ENCODE measurements at places on chromosomes 16 and 17.

DNA sequence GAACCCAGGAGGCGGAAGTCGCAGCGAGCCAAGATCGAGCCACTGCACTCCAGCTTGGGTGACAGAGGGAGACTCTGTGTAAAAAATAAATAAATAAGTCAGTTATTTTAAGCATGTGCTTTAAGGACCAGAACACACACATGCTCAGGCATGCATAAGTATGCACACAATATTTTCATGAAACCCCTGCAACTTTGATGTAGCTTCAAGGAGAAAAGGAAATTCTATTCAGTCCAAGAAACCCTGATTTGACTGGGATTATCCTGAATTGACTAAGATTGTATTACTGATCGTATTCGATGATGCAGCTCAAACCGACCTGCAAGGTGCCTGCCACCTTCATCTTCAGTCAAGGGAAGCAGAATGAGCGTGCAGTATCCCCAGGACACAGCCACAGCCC, 841 bp downstream of the TEKT5 start:
- no peak for DNase-seq

- DNase-seq, result peak; percentile 25
Measured at GRCh38 chr17:55444471-55445441, 23.1 kb upstream of the MMD start.

GRCh38 chr16:14509055-14509454, 121.0 kb downstream of the PARN start:
- no peak for DNase-seq

DNA sequence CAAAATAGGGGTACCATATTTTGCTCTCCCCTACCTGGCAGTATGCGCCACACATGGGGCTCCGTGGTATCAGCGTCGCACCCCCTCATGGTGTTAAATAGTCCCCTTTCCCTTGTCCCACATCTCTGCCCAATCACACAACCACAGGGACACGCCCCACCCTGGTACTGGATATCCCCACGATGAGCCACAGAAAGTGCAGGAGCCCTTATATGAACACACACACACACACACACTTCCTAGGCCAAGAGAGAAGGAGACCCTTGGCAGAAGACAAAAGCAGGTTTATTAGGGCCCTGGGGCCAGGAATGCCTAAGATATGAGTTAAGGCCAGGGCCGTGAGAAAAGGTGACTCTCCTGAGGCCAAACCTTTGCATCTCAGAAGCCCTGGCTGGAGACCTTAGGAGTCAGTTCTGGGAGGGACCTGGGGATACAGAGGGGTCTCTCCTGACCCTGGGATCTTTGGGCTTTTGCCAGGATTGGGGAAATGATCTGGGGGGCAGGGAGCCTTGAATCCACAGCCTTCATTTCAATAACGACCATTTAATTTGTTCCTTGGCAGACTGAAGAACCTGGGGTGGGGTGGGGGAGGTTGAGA, 11.6 kb downstream of the COPZ2 start:
- no peak for DNase-seq

DNA sequence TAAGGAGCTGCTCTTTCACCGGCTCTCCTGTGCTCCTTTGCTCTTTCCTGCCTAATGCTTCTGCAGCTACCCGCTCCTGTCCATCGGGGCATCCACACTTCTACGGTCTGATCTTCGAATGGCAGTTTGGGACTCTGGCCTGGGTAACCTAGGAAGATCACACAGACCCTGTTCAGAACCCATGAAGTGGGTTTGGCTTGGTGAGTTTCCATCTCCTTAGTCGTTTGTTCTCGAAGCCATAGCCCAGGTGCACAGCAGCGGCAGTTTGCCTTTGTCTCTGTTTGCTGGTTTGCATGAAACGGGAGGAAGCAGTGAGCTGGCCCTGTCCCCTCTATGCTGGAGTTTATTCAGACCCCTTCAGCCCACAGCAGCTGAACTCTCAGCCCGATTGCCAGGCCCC, 29.0 kb downstream of the PSMD7 start:
- no peak for DNase-seq

GRCh38 chr16:104928-105327, 26.9 kb downstream of the MPG start:
- no peak for DNase-seq

DNA sequence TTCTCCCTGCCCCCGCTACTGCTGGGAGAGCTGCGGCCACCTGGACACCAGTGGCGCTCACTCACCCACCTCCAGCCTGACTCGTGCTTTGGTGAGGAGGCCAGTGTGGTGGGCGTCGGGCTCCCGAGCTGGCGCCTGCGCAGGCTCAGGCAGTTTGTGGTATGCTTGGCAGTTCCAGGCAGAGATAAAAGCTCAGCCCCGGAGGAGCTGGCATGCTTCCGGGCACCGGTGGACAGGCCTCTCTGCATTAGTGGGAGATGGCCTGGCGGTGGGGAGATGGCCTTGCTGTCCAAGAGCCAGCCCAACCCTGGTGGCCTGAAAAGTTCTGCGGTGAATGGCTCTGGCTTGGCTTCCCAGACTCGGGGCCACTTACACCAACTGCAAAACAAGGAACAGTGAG, 4.1 kb downstream of the ADGRG1 start:
- no peak for DNase-seq

DNA sequence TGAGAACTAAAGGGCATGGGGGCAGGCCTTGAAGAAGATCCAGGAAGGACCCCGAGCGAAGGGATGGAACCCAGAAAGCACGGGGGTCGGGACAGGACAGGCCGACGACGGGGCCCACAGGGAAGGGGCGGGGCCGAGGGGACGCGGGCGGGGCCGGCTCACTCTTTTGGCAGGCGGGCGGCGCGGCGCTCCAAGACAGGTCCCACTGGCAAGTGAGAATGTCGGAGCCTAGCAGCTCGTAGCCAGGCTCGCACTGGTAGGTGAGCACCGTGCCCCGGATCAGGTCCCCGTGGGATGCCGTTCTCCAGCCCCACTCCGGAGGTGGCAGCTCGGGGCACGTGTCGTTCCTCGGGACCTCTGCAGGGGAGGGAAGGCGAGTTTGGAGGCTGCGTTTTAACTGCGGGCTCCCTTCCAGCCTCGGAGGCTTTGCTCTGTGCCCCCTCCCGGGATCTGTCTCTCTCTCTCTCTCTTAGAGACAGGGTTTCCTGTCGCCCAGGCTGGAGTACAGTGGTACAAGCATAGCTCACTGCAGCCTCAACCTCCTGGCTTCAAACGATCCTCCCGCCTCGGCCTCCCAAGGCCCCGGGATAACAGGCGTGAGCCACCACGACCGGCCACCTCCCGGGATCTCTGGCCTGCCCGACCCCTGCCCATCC, 13.7 kb upstream of the CDIPT start:
- DNase-seq, result no peak

All from Ammon's horn (tissue), 1 donor.